Islet precursor cell (in vitro differentiated cells): ENCODE measurements at places on chromosomes 13 and 19.

DNA sequence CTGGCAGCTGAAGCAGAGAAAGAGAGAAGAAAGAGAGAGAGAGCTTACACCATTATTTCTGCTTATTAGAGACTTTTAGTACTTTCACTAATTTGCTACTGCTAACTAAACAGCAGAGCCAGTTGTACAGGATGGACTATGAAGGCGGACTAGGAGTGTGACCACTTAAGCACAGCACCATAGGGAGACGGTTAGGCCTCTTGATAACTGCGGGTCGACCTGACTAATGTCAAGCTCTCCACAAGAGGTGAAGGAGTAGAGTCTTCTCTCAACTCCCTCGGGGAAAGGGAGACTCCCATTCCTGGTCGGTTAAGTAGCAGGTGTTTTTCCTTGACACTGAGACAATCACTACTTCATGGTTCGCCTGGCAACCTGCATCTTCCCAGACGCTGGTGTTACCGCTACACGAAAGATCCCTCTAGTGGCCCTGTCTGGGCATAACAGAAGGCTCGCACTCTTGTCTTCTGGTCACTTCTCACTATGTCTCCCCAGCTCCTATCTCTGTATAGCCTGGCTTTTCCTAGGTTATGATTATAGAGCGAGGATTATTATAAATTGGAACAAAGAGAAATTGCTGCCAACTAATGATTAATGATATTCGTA, 5.3 kb upstream of the PSG7 start:
- DNase-seq, result no peak

- peak; percentile 94 for DNase-seq
These were observed 8.0 kb upstream of the POU2F2 start for GRCh38 chr19:42140125-42140754.

DNA sequence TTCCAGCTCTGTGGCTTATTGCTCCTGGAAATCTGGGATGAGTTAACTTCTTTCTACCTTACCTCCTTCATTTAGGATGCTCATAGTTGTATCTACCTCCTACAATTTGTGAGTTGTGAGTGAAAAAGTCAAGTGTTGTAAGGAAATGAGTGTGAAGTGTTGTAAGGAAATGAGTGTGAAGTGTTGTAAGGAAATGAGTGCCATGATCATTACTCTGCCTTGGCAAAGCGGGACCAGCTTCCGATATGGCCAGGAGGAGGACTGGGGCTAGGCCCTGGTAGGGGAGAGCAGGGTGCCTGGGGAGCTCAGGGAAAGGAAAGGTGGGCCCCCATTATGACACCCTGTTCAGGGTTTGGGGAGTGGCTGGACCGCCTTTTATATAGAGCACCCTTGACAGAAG, 435.2 kb downstream of the FGF9 start:
- DNase-seq, result no peak

- DNase-seq, result no peak
These were observed at the start of gene GAMT for GRCh38 chr19:1401138-1401888. Gene GAMT (minus strand): TSS chr19:1401542. CDS start chr19:1401476, 66 bp downstream.

GRCh38 chr19:45558399-45558878, 26.2 kb downstream of the OPA3 start:
- DNase-seq, result peak; percentile 77

- DNase-seq, result no peak
These were observed 805.6 kb upstream of the ARGLU1 start for GRCh38 chr13:107373551-107373950.

- no peak for DNase-seq
These were observed 489.1 kb upstream of the TSHZ3 start for GRCh38 chr19:31838163-31838815.

GRCh38 chr19:40466985-40467734, at the start of gene SPTBN4:
Gene SPTBN4 (plus strand): TSS chr19:40467001. CDS start chr19:40472622, 5,621 bp downstream.
- no peak for DNase-seq

DNA sequence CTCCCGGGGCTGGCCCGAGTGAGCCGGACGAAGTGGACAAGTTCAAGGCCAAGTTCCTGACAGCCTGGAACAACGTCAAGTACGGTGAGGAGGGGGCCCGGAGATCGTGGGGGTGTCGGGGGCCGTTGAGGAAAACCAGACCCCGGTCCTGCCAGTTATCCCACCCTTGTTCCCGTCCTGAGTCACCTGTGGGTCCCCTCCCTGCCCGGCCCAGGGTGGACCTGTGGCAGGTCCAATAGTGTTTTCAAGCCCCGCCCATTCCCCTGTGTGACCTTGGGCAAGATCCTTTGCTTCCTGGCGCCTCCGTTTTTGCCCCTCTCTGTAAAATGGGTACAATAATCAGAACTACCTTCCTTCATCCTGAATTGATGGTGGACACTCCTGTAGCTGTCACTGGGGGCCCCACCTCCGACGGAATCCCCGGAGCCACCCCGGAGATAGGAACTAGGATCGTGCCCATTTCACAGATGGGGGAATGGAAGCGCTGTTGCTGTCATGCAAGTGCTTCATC, 593 bp downstream of the ATG4D start:
- DNase-seq, result no peak

- no peak for DNase-seq
These were observed 6.7 kb upstream of the UBL3 start for GRCh38 chr13:29857085-29857484.

- peak; percentile 95 for DNase-seq
These were observed 547.0 kb upstream of the SLITRK5 start for GRCh38 chr13:87123987-87124784.

- DNase-seq, result peak; percentile 68
These were observed 22.0 kb downstream of the BLOC1S3 start for GRCh38 chr19:45200568-45200967.
